ENCODE measurements at places on chromosomes 4 and X. TPM values are rescaled to one million over a fixed set of nuclear protein-coding genes. Genes with fewer than 3 reads are reported as not detected.

The TMPRSS11D gene
- not detected for polyA plus RNA-seq

The NUDT10 gene
- 0.15 TPM for polyA plus RNA-seq

The PNMA6F gene
- not detected for polyA plus RNA-seq

The ATP1B4 gene
- not detected for polyA plus RNA-seq

The STPG2 gene
- not detected for polyA plus RNA-seq

The TGIF2LX gene
- not detected for polyA plus RNA-seq

The PLXNB3 gene
- 4.7 TPM for polyA plus RNA-seq

The CDX4 gene
- not detected for polyA plus RNA-seq

The SH3RF1 gene
- polyA plus RNA-seq, result 38.8 TPM

The CPLX1 gene
- 0.15 TPM for polyA plus RNA-seq

The PNMA5 gene
- polyA plus RNA-seq, result not detected

The PNMA3 gene
- polyA plus RNA-seq, result 0.13 TPM

The C4orf51 gene
- polyA plus RNA-seq, result not detected

The TSPAN6 gene
- 19.7 TPM for polyA plus RNA-seq

The TRIM61 gene
- 1.3 TPM for polyA plus RNA-seq

The GABRG1 gene
- polyA plus RNA-seq, result not detected

The UNC5C gene
- not detected for polyA plus RNA-seq

DNA sequence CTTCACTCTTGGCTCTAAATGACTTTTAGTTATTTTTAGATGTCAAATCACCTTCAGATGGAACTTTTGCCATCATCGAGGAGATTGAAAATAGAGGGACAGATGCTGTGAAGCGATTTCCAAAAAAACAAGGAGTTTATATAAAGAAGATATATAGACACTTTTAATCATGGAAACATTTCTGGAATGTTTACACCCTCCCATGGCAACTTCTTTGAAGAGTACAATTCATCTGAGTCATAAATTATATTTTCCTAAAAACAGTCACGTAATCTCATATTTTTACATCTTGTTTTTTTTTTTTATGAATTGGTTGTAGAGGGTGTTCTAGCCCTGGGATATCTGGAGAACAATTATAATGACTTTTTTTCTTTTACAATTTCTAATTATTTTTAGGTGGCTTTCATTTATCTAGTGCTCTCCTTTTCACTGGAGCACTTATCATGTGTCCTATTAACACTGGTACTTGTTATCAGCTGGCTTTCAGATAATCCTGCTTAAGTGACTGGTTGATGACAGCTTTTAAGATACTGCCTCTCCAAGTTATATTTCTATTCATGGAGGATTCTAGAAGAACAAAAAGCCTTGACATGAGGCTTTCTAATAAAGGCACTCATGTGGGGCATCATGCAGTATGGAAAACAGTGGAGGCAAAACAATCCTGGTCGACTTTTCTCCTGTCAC is 24.9 kb downstream of the PCDH7 start:
- no peak for DNase-seq

- no peak for DNase-seq
These were observed 6.1 kb downstream of the AKAP17A start for GRCh38 chrX:1597345-1598020.

- DNase-seq, result no peak
These were observed 72.4 kb downstream of the COQ2 start for GRCh38 chr4:83212041-83212851.

GRCh38 chrX:154795016-154795415 is 10.3 kb downstream of the MPP1 start:
- DNase-seq, result no peak

DNA sequence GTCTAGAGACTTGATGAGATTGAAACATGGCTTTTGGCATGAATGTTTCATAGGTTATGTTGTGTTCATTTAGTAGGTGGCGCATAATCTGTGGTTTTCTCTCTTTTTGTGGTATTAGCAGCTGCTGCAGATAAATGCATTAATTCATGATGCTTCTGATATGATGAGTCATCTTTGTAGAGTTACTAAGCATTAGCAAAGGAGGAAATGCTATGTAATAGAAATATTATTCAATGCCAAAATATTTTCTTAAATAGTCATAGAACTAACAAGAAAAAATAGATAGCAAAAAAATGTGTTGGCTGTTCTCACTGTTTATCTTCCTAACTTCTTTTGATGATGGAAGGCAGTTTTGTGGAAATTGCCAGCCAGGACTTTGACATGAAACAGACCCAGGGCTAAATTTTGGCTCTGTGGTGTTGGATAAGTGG is 3.6 kb downstream of the ZXDB start:
- DNase-seq, result peak; percentile 37

- DNase-seq, result peak; percentile 17
These were observed 67.0 kb downstream of the NHS start for GRCh38 chrX:17441965-17442364.

GRCh38 chrX:128436397-128437103 is 384.3 kb upstream of the ACTRT1 start:
- DNase-seq, result no peak

DNA sequence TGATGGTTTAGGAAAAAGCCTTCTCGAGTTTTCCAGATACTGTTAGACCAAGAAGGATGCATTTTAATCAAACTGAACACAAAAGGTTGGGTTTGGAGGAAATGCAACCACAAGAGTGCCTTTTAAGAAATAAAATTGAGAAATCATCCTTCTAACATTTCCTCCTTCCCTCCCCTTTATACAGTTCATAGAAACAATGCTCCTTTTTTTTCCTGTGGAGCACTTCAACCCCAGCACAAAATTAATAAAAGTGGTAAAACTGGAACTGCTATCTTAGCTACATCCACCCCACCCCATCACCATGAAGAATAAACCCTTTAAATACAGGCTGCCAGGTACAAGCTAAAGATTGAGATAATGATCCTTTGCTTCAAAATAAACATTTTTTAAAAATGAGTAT is 211.1 kb downstream of the RELL1 start:
- no peak for DNase-seq

DNA sequence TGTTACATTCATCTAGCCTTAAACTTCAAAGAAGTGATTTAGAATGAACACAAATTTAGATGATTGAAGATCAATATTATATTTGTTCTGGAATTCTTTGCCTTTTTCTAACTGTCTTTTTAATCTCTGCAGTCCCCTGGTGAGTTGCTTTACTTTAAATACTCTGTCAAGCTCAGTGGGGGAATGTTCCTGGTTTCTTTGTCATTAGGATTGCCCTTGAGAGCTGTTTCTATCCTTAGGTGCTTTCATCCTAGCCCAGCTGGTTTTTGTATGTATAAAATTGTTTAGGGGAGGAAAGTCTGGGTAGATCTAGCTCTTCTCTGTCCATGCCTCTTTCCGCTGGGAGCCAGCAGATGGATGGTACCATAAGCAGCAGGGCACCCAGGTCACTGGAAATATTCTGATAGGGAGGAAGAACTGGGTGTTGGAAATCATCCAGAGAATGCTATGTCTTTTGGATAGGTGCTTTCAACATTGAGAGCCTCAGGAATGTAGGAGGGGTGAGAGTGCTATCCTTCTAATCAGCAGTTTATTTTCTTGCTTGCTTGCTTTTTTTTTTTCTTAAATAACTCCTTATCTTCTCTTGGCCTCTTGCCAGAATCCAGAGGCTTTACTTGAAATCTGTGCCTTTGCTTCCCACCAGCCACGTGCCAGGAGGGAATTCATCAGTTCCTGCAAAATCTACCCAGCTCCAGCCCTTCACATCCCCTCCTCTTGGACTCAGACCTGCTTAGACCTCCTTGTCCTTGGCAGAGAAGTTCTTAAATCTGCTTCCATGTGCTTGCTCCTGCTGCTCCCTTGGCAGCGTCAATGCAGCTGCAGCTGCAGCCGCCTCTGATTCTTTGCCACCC is 215.3 kb upstream of the ANXA3 start:
- no peak for DNase-seq

DNA sequence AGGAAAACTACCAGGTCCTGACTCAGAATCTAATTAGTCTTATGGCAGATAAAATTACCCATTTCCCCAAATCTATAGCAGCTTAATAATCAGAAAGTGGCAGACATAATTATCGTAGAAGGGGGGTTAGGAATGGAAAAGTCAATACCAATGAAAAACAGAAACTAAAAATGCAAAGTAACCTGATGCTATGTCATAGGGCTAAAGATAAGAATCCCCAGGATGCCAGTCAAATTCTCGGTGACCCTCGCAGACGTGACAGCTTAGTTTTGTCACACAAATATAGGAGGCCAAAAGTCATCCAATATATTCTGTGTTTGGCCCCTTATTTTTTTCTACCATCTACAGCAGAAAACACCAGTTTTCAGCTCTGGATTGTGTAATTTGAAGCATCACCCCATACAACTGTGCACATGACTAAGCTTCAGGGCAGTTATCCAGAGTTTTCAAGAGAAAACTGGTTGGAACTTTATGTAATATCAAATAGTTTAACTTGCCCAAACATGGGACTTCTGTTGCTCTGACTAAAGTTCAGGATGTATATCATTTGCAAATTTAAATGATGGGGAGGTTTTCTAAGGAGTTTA is 30.9 kb downstream of the RASSF6 start:
- DNase-seq, result no peak

GRCh38 chrX:97402333-97402732 is 518.6 kb downstream of the RPA4 start:
- no peak for DNase-seq

GRCh38 chr4:117874216-117874615 is 160.1 kb upstream of the NDST3 start:
- no peak for DNase-seq

GRCh38 chr4:153541456-153542096 is 75.4 kb downstream of the TMEM131L start:
- peak; percentile 52 for DNase-seq

GRCh38 chrX:139739138-139739537 is 31.2 kb upstream of the MCF2 start:
- peak; percentile 30 for DNase-seq

- DNase-seq, result no peak
These were observed 57.6 kb downstream of the PLAC1 start for GRCh38 chrX:134600714-134601113.

GRCh38 chr4:38278255-38278654 is 318.1 kb downstream of the PTTG2 start:
- no peak for DNase-seq

DNA sequence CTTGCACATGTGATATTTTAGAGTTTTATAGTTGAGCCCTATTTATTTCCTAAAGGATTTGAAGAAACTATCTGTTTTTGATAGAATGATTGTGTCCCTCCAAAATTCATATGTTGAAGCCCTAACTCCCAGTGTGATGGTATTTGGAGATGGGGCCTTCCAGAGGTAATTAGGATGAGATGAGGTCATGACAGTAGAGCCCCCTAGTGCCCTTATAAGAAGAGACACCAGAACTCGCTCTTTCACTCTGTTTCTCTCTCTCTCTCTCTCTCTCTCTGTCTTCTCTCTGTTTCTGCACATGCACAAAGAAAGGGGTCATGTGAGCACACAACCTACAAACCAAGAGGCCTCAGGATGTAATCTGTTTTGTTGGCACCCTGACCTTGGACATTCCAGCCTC is 921.9 kb upstream of the DIAPH2 start:
- DNase-seq, result no peak

GRCh38 chrX:37763400-37763799 is 16.5 kb upstream of the CYBB start:
- no peak for DNase-seq

- no peak for DNase-seq
These were observed 260.9 kb upstream of the RPS6KA3 start for GRCh38 chrX:20527558-20528011.

- DNase-seq, result no peak
These were observed 332.7 kb upstream of the IGFBP7 start for GRCh38 chr4:57442831-57443291.

- DNase-seq, result no peak
These were observed 17.5 kb downstream of the GATB start for GRCh38 chr4:151743128-151743854.

- no peak for DNase-seq
These were observed 81.1 kb downstream of the MBNL3 start for GRCh38 chrX:132407691-132408090.

DNA sequence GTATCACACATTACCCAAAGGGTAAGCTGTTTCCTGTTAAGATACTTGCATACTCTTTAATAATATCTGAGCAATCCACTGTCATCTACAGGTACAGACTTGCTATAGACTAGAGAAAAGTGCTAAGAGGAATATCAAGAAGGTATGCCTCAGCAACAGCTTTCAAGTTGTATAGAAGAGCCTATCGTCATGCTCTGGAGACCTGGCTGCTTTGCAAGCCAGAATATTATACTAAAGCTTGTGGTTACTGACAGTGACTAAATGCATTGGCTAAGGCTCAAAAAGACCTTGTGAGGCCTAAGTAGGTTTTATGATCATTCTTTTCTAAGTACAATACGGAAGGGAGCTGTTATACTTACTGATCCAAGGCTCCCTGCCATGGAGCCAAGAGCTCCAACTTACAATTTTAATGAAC is 11.3 kb downstream of the LAMP2 start:
- peak; percentile 71 for DNase-seq

DNA sequence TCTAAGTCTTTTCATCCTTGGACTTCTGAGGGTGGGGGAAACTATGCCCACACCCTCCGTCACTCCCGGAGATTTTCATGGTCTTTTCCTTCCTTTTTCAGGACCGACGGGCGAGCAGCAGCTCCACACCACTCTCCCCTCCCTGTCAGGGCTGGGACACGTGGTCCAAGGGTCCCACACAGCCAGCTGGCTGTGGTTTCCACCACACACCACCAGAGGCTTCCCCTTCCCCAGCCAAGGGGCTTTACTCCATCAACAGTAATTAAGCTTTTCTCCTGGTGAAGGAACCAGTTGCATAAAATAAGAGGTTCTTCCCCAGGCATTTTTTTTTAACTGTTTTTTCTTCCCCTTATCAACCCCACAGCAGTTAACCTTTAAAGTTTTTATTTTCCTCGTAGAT is 453.9 kb downstream of the GPAT3 start:
- DNase-seq, result no peak

DNA sequence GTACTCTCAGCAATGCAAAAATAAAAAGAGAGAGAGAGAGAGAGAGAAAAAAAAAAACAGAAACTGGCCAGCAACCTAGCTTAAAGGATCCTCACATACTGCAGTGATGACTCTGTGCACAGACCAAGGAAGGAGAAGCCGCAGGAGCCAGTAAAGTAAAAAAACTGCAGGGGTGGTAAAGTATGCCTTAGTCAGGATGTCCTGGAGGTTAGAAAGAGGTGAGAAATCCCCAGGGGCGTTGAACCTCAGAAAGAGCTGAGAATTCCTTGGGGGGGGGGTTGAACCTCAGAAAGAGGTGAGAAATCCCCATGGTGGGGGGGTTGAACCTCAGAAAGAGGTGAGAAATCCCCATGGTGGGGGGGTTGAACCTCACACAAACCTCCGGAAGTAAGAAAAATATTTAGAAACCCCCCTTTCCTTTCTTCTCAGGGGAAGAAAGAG is 48.0 kb downstream of the MAGEA9 start:
- no peak for DNase-seq

GRCh38 chr4:147017081-147017480 is 71.4 kb upstream of the TTC29 start:
- no peak for DNase-seq

DNA sequence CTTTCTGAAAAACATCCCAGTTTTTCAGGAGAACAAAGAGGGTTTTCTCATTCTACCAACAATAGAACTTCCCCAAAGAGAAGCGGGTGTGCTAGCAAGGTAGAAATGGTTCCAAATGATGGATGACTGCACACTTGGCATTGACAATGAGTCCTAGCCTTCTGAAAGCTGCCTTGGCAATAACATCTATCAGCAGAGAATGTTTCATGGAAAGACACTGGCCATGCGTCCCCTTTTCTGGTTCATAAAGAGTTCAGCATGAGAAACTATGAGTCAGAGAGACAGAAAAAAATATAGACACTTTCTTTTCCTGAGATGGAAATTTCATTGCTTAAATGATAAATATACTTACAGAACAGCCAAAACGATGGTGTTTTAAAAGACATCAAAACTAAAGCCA is 236.9 kb upstream of the PRKX start:
- DNase-seq, result no peak

- DNase-seq, result no peak
These were observed 7.2 kb upstream of the LEF1 start for GRCh38 chr4:108175966-108176365.
